Mesenchymal stem cell (in vitro differentiated cells and primary cell): ENCODE measurements at places on chromosomes 12 and 14.

GRCh38 chr14:38623661-38624060 lies 367.8 kb upstream of the CLEC14A start:
- H3K27ac ChIP-seq = no peak overlapping the region
- no peaks in the 10 kb centered on the region for H3K27me3 ChIP-seq
- H3K36me3 ChIP-seq = no peaks in the 10 kb centered on the region
- DNase-seq = no peak
- no peaks in the 10 kb centered on the region for H3K4me1 ChIP-seq
- H3K4me3 ChIP-seq = no peak overlapping the region

GRCh38 chr12:96258104-96258961 lies 64.2 kb downstream of the ELK3 start:
- peaks cover 25% of the 10 kb centered on the region for H3K4me1 ChIP-seq
- peak; percentile 69 for DNase-seq
- H3K27ac ChIP-seq = peak overlapping the region; percentile 86
- no peaks in the 10 kb centered on the region for H3K27me3 ChIP-seq
- H3K4me3 ChIP-seq = no peak overlapping the region

- DNase-seq = no peak
- H3K4me1 ChIP-seq = peaks cover 14% of the 10 kb centered on the region
- H3K27me3 ChIP-seq = peaks cover 16% of the 10 kb centered on the region
- H3K4me3 ChIP-seq = no peak overlapping the region
- peaks cover 6% of the 10 kb centered on the region for H3K36me3 ChIP-seq
- no peak overlapping the region for H3K27ac ChIP-seq
These were observed 15.9 kb downstream of the HHIPL1 start for GRCh38 chr14:99660794-99661193.

DNA sequence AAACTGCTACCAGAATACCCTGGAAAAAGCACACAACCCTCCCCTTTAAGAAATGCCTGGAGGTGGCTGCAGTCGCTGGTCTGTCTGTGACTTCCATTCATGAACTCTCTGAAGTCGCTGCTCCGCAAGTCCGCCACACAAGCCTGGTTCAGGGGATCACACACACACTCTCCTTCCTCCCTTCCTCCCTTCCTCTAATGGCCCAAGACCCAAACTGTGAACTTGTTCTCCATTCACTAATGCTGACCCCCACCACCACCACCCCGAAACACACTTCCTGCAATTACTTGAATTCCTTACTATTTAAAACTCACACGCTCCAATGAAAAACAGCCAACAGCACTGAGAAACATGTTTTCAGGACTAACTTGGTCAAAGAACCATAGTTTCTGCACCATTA lies 1.0 kb upstream of the LMO3 start:
- no peaks in the 10 kb centered on the region for H3K36me3 ChIP-seq
- no peak overlapping the region for H3K4me3 ChIP-seq
- H3K27me3 ChIP-seq = peaks cover 11% of the 10 kb centered on the region

GRCh38 chr12:57001448-57001906 lies 4.9 kb downstream of the ZBTB39 start:
- no peaks in the 10 kb centered on the region for H3K27me3 ChIP-seq
- no peak overlapping the region for H3K27ac ChIP-seq
- peak; percentile 76 for DNase-seq
- H3K4me3 ChIP-seq = no peak overlapping the region
- peaks cover 41% of the 10 kb centered on the region for H3K36me3 ChIP-seq

DNA sequence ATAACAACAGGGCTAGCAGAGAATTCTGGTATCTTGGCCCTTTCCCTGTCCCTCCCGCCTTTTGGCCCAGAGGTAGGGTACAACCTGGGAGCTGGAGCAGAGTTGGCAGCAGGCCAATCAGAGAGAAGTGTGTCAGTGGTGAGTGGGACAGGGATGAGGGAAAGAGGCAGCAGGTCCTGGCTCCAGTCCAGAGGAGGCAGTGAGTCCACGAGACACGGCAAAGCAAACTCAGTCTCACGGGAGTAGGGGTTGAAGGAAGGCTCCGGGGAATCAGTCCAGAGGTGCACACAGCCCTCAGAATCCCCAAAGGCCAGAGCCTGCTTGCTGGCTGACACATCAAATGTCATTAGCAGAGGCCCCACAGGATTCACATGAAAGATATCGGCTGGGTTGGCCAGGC lies 7.3 kb downstream of the PAN2 start:
- H3K27ac ChIP-seq = no peak overlapping the region
- no peak overlapping the region for H3K4me3 ChIP-seq
- no peaks in the 10 kb centered on the region for H3K4me1 ChIP-seq
- no peaks in the 10 kb centered on the region for H3K27me3 ChIP-seq
- DNase-seq = no peak
- peaks cover 64% of the 10 kb centered on the region for H3K36me3 ChIP-seq

DNA sequence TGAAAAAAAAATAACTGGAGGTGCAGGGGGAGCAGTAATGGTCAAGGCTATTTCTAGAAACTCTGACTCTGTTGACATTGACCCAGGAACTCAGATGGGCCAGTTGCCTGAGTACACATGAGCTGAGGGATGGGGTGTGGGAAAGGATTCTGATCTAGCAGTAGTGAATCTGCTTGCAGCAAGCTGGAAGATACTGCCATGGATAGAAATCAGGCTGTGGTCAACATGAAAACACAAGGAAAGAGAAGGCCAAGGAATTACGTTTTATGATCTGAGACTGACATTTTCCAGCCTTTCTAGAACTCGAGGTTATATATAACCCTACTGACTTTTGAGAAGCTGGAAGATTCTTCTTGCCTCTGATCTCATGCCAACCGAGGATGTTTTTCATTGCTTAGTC lies 90.0 kb downstream of the ANO6 start:
- no peaks in the 10 kb centered on the region for H3K4me1 ChIP-seq
- DNase-seq = no peak
- H3K27me3 ChIP-seq = no peaks in the 10 kb centered on the region
- H3K27ac ChIP-seq = no peak overlapping the region
- peaks cover 13% of the 10 kb centered on the region for H3K36me3 ChIP-seq

GRCh38 chr14:41280745-41281144 lies 325.9 kb upstream of the LRFN5 start:
- H3K27ac ChIP-seq = no peak overlapping the region
- H3K4me3 ChIP-seq = no peak overlapping the region
- H3K4me1 ChIP-seq = no peaks in the 10 kb centered on the region

GRCh38 chr12:82955043-82955442 lies 268.3 kb downstream of the TMTC2 start:
- no peak for DNase-seq
- H3K4me1 ChIP-seq = no peaks in the 10 kb centered on the region
- H3K27me3 ChIP-seq = no peaks in the 10 kb centered on the region
- no peak overlapping the region for H3K4me3 ChIP-seq

DNA sequence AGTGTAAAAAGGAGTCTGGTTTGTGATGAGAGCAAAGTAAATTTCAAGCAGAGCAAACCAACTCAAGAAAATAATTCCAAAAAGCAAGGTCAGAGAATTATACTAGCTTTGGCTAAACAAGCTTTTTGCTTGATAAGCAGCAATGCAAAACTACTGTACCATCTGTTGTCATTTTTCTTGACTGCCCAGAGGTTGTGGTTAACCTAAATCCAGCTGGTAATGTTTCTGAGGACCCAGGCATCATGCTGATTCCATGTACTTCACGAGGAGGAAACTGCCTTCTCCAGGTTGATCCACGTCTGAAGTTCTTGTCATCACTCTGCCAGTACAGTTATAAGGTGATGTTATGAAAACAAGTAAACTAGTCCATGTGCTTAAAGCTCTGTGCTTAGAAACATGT lies 185.2 kb downstream of the ACSS3 start:
- no peak for DNase-seq
- H3K36me3 ChIP-seq = no peaks in the 10 kb centered on the region
- H3K27ac ChIP-seq = no peak overlapping the region
- no peaks in the 10 kb centered on the region for H3K27me3 ChIP-seq
- no peaks in the 10 kb centered on the region for H3K4me1 ChIP-seq

DNA sequence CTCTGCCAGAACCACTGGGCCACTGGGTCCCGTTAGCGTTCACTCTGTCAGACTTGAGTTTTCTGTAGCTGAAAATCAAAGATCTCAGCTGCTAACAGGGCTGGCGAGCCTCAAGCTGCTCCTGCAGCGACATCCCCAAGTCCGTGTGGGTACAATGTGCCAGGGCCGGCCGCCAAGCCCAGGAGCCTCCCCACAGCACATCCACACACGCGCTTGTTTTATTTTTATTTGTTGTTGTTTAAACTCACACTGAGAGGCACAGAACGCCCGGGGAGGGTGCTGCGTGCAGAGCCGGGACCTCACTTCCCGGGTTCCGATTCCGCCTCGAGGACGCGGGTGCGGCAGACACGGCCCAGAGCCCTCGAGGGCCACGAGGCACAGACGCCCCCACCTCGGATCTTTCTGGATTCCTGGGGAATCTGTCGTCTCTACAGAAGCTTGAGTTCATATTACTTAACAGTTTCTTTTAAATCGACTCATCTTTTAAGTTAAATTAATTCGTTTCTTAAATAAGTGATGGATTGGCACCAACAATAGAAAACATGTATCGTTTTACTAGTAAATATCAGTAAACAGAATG lies 9.3 kb downstream of the GALNT9 start:
- no peaks in the 10 kb centered on the region for H3K36me3 ChIP-seq
- no peak overlapping the region for H3K4me3 ChIP-seq
- no peak overlapping the region for H3K27ac ChIP-seq
- H3K4me1 ChIP-seq = peaks cover 1% of the 10 kb centered on the region
- no peak for DNase-seq
- peaks cover 81% of the 10 kb centered on the region for H3K27me3 ChIP-seq

- no peak overlapping the region for H3K27ac ChIP-seq
- no peak for DNase-seq
- no peaks in the 10 kb centered on the region for H3K27me3 ChIP-seq
- no peak overlapping the region for H3K4me3 ChIP-seq
- no peaks in the 10 kb centered on the region for H3K36me3 ChIP-seq
- H3K4me1 ChIP-seq = no peaks in the 10 kb centered on the region
These were observed 73.6 kb downstream of the ARID2 start for GRCh38 chr12:45803111-45803510.

- no peaks in the 10 kb centered on the region for H3K36me3 ChIP-seq
- H3K27ac ChIP-seq = no peak overlapping the region
- H3K4me1 ChIP-seq = peaks cover 4% of the 10 kb centered on the region
- no peak for DNase-seq
- no peaks in the 10 kb centered on the region for H3K27me3 ChIP-seq
These were observed 26.2 kb upstream of the ETNK1 start for GRCh38 chr12:22598763-22599161.

- H3K4me1 ChIP-seq = peaks cover 10% of the 10 kb centered on the region
- no peak overlapping the region for H3K4me3 ChIP-seq
- H3K27ac ChIP-seq = no peak overlapping the region
These were observed 31.5 kb downstream of the ABCB9 start for GRCh38 chr12:122934722-122935121.
